ENCODE measurements at places on chromosomes 12 and 14. TPM values are rescaled to one million over a fixed set of nuclear protein-coding genes. Genes with fewer than 3 reads are reported as not detected.

CLEC12A gene
- polyA plus RNA-seq = 21.9 TPM

TAS2R10 gene
- polyA plus RNA-seq = not detected

DDX55 gene
- 13.3 TPM for polyA plus RNA-seq

KRT6C gene
- polyA plus RNA-seq = 0.10 TPM

C1R gene
- 416 TPM for polyA plus RNA-seq

CCDC88C gene
- polyA plus RNA-seq = 20.6 TPM

MEG3 gene
- polyA plus RNA-seq = 21.6 TPM

DNA sequence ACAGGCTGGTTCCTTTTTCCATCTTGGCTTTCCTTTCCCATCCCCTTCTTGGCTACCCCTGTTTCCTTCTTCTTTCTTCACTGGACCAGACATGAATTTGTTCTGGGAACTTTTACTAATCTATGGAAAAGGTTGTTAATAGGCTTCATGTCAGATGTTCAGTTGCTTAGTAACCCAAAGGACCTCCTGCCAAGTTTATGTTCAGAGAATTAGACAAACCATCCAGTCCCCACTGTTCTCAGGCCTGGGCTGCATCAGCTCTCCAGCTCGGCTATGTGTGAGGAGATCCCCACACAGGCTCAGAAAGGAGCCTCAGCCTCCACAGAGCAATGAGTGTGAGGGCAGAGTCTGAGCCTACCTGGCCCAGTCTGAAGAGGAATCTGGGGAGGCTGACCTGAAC, 78.0 kb downstream of the AKAP6 start:
- peak; percentile 53 for DNase-seq

- no peak for DNase-seq
Measured at GRCh38 chr12:103197725-103198388, 240.4 kb downstream of the ASCL1 start.

GRCh38 chr14:59215322-59215721, 26.9 kb downstream of the DAAM1 start:
- peak; percentile 73 for DNase-seq

DNA sequence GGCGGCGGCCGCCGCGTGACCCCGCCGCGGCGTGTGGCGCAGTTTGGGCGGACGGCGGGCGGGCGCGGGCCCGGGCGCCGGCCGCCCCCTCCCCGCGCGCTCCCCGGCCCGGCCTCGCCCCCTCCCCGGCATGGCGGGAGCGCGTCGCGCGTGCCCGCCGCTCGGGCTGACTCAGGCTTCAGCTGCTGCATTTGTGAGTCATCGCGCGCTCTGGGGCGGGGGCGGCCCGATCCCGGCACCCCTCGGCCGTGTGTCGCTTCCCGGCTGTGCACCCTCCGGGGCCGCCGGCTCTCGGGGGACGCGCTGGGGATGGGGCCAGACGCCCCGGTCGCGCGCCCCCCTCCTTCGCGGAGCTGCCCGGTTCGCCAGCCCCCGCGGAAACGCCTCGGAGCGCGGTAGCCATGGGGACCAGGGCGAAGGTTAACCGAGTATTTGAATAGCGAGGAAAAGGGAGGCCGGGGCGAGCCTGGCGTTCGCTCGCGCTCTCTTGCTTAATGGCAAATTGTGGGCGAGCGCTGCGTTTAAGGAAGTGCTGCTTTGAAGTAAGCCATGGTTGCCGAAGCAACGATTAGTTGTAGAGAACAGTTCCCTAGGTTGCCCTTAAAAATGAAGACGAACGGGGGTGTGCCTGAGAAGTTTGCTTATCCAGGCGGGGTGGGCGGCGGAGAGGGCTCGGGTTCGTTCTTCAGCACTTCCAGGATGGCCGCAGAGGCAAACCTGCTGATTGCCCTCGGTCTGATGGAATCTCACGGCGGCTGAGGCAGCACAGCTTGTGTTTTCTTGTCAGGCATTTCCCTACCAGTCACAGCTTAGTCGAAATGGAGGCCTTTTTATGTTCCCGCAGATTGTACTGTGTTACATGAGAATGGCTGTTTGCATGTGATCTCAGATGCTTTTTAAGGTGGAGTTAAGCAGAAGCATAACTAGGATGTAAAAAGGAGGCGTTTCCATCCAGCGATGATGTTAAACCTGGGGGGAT, 896 bp downstream of the EIF5 start:
- DNase-seq = peak; percentile 77

DNA sequence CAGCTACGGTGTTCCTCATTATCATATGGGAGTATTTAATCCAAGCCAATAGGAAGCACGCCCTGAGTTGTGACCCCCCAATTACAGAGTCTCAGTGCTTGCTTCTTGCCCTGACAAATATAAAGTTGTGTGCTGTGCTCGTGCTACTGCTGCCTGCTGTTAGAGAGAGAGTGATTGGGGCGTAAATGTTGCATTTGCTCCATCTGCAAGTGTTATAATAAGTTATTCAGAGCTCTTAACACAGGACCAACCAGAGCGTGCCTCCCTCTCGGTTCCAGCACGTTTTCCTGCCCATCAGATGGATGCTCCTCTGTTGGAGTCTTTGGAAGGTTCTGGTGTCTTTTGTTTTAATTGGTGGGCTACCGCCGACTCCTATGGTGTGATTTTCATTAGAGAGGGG, 81.4 kb downstream of the TESC start:
- DNase-seq = no peak

- DNase-seq = no peak
Measured at GRCh38 chr12:52499806-52500560, 6.9 kb upstream of the KRT6A start.

- DNase-seq = no peak
Measured at GRCh38 chr12:91163116-91163515, 19.5 kb downstream of the DCN start.

DNA sequence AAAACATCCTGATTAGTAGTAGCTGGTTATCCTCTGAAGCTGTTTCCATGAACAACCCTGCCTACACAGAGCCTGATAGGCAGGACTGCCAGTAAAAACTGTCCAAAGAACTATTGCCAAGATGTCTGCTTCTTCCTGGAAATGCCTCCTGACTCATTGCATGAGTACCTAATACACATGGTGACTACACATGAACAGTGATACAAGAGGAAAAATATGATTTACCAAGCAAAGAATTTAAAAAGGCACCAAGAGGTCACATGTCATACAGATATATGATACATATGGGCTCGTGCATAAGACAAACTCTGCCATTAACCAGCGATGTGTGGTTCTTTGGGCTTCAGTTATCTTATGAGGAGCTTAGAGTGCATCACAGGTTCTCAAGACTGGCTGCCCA, 552.3 kb downstream of the SLC16A7 start:
- no peak for DNase-seq

GRCh38 chr14:69886453-69887242, 7.4 kb downstream of the SMOC1 start:
- no peak for DNase-seq

DNA sequence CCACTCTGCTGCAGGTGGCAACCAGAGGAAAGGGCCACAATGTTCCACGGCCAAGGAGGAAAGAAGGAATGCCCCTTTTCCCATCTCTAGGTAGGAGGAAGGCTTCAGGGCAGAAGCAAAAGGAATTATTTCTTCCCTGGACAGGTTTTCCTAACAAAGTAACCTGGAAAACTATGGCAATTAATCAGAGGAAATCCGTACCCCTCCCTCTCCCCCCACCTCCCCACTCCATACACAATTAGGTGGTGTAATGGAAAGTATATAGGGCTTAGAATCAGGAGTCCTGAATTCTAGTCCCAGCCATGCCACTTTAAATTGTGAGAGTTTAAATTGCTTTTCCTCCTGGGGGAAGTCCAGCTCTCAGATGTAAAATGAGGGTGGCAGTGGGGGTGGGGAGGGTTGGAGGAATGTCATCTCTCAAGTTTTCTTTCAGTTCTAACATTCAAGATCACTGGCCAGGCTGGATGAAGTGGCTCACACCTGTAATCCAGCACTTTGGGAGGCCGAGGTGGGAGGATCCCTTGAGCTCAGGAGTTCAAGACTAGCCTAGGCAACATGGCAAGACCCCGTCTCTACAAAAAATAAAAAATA, 1.7 kb downstream of the DHH start:
- DNase-seq = no peak

DNA sequence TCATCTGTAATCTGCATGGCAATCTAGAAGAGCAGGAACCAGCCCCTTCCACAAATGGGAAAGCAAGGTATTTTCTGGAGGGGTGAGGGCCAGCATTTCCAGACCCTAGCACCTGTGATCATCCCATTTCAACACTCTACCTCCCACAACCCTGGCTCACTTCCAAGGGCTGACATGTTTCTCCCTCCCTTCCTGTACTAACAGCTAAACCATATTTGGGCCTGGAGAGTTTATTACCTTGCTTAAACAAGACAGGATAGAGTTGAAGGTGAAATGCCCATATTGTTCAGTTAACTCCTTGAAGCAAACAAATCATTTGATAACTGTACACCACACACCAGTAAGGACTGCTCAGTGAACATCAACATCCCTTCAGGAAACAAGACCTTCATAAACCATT, 158.4 kb downstream of the PPM1H start:
- no peak for DNase-seq

DNA sequence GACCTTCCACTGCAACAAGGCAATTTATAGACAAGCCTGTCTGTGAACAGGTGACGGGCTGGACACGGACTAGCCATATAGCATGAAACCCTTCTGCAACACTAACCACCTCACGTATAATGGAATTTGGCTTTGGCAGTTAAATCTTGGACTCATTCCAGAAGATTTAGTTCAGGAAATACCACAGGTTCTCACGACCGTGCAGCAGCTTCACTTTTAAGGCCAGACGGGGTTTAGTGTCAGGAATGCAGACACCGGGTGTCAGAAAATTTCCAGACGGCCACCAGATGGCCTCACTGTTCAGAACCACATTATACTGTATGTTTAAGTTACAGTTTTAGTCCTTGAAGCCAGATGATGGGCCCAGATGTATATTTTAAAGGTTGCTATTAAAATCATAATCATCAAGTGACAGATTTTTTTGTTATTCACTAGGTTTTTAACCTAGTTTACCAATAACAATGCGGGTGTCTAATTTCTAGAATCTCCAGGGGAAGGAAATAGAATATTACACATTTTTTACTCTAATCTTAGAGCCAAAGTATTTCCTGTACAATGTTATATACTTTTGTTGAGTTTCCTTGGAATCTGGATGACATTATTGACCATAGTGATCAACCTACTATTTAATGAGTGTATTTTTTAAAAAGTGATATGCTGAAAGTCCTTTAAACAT, 90.5 kb upstream of the TMPO start:
- DNase-seq = peak; percentile 81

DNA sequence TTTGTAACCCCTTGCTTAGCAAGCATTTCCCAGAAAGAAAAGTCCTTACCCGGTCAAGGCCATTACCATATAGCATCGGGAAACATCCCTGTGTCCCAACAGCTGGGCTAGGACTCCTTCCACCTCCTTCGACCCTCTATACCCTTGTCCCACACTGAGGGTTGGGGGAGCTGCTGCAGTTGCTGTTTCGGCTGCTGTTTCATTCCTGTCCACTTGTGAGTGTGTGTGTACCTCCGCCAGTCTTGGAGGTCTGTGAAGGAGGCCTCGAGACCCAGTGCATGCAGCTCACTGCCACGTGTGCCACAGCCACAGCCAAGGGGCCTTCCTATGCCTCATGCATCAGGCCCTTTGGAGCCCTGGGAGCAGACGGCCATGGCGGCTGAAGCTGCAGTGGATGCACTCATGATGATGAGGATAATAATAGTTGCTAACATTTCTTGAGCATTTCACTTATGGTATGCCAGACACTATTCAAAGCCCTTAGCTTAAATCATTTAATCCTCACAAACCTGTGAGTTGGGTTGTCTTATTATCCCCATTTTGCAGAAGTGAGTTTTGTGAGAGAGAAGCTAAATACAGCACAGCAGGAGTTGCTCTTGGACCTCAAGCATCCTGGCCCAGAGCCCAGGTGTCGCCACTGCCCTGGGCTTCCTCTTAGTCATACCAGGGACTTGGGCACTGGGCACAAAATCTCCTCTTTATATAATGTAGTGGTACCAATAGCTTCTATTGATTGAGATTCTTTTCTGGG, 156.5 kb downstream of the PRKCH start:
- DNase-seq = peak; percentile 51

DNA sequence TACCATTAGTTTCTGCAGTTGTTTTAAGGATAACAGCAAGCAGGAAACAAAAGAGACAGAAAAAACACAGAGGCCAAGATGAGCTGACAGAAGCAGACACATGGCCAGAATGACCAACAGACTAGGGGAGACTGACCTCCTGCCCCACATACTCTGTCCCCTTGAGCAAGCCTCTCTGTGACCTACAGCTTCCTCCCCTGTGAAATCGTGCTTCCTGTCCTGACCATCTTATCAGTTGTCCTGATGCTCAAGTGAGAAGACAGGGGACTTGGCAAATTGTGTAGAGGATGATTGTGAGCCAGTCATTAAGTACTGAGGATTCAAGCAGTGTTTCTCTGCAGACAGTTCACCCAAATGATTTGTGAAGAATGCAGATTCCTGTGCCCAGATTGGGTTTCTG, 229.0 kb downstream of the SLC41A2 start:
- no peak for DNase-seq

DNA sequence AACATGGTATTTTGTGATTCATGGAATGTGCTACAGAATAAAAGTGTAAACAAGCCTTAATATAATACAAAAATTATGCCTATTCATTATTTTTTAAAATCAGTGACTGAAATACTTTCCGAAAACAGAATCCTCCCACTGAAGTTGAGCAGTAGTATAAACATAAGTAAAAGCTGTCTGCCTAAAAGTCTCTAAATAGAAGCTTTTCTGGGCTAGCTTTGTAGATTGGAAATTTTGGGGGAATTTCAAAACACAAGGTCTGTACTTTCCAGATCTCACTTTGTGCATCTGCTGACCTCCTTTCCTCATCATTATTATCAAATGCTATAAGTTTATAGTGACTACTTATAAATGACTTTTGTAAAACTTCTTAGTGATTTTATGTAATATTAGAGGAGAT, 80.4 kb upstream of the TRHDE start:
- no peak for DNase-seq

GRCh38 chr14:82412545-82412944, 878.9 kb upstream of the SEL1L start:
- no peak for DNase-seq

DNA sequence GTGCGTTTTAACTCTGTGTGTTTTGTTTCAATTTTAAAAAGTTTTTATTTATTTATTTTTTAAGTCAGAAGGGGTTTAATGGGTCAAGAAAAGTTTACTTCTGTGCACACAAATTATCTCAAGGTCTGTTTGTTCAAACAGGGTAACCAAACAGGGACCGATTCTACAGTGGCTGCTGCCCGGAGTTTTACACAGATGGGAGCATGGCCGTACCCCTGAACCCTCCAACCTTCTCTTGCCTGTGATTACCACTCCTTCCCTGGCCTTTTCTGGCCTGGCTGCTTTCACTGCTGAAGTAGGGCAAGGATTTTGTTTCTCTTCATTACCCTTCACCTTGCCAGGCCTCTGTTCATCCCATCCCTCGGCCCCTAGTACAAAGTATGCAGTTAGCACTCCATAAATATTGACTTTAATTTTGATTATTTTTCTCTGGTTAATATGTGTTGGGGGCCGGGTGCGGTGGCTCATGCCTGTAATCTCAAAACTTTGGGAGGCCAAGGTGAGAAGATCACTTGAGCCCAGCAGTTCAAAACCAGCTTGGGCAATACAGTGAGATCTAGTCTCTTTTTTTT, 15.8 kb upstream of the FBXL14 start:
- DNase-seq = no peak

Measured in lung (tissue), 17 donors.